ENCODE measurements at places on chromosomes 6 and 20.

- DNase-seq = no peak
Measured at GRCh38 chr20:32206760-32207625, 550 bp downstream of the PLAGL2 start.

DNA sequence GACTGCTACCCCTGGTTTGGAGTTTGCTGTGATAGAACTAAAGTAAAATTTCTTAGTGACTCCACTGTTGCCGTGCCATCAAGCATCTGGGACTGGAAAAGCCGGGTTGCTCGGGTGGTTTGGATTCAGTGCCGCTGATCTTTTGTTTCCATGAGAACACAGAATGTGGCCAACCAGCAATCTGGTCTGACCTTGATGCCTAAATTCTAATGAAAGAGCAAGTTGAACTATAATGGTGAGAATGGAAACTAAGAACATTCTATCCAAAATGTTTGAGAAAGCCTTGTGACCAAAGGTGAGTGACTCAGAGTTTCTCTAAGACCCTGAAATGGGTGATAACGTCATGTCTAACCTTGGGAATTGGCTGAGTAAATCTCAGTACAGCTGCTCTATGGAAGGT is 9.9 kb upstream of the PI16 start:
- DNase-seq = no peak

DNA sequence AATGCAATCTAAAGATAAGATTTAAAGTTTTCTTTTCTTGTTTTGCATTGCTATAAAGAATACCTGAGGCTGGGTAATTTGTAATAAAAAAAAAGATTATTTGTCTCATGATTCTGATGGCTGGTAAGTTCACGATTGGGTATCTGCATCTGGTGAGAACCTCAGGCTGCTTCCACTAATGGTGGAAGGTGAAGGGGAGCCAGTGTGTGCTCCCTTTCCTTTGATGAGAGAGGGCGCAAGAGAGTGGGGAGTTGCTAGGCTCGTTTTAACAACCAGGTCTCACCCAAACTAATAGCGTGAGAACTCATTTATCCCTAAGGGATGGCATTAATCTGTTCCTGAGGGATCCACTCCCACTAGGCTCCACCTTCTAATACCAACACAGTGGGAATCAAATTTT is 353.2 kb downstream of the BTBD3 start:
- DNase-seq = no peak

DNA sequence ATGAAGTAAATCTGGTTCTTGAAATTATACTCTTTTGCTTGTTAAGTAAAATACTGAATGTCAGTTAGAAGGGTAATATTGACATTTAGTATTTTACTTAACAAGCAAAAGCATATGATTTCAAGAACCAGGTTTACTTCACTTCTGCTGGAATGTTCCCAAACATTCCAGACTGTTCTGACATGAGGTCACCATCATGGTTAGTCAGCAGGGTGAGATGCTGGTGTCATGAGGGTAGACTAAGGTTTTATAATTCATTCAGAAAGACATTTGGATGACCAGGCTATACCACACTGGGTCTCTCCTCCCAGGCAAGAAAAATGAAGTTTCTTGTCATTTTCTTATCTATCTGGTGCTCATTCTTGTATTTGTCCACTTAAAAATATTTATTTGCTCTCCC is 414.4 kb upstream of the MMS22L start:
- DNase-seq = no peak

GRCh38 chr20:13212750-13213149 is 8.3 kb upstream of the ISM1 start:
- DNase-seq = no peak

All from stimulated activated CD8-positive, alpha-beta memory T cell treated with anti-CD3 and anti-CD28 coated beads, Interleukin-15, amount 100 ng/mL, for 4 hours (primary cell).